ENCODE measurements at places on chromosomes 2 and 18.
A peak's percentile ranks its signal among the peaks of the same experiment; 100 is the strongest.

- peak; percentile 68 for DNase-seq
Observed at GRCh38 chr18:61360404-61361383, 27.5 kb downstream of the CDH20 start.

- DNase-seq = no peak
Observed at GRCh38 chr2:219210886-219211362, 4.3 kb downstream of the ZFAND2B start.

DNA sequence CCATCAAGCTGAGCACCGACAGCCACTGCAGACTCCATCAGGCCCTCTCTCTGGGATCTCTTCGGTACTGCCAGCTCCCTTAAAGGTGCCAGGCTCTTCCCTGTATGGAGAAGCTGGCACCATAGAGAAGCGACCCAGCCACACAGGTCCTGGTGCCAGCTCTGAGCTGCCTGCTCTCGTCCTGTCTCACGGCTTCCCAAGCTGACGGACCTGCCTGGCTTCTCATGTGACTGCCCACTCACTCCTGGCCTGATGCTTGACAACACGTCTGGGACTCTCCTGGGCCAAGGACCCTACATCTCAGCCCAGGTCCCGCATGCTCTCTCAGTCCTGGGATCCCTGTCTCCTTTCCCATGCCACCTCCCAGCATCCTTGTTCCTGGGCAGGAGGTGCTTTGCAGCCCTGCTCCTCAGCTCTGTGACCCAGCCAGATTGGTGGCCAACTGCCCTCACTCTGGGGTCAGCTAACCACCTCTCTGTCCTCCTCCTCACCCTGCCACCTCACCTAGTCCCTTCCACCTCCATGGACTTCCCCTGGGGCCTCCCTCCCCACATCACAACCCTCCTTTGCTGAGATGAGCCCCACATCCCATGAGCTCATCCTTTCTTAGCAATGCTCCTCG is 12.5 kb upstream of the ATOH8 start:
- DNase-seq = no peak

DNA sequence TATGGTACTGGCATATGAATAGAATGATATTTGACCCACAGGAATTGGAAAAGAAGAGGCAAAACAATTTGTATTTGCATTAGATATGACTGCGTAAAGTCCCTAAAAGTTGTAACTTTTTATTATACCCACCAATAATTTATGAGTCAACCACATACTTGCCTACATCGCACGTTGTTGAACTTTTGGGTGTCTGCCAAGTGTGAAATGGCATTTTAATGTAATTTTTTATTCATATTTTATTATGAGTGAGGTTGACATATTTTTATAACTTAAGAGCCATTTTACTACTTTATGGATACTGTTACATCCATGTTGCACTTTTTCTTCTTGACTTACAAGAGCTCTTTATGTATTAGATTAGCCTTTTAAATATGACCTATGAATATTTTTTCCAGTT is 4.6 kb downstream of the DSC2 start:
- no peak for DNase-seq

DNA sequence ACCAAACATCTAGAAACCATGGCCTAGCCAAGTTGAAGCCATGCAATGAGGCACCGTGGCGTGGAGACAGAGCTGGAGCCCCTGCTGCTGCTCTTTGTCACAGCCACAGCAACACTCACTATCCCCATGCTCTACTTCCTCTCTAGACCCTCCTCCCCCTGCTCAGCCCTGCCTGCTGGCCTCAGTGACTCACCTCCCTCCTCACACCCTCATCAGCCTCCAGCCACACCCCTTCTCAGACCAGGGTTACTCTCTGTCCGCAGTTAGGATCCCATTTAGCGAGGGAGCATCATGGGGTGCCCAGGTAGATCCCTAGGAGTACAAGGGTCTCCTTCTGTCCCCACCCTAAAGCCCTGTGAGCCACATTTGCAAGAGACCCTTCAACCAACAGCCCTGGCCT is 25.4 kb upstream of the SOX11 start:
- DNase-seq = no peak

DNA sequence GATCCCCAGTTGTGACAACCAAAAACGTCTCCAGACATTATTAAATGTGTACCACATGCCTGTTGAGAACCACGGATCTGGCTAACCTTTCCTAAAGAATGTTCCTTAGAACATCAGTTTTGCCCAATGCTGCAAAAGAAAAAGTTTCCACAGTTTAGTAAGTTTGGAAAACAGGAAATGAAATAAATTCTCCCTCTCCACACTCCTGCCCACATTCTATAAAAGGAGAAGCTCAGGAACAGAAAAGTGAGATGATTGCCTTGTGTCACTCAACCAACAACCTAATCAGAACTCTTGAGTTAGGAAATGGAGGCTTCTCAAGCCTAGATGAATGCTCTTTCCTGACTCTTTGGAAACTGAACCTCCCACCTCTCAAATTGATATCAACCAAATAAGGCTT is 56.1 kb upstream of the NFE2L2 start:
- DNase-seq = peak; percentile 74

- no peak for DNase-seq
Observed at GRCh38 chr2:100945930-100946607, 56.0 kb upstream of the RPL31 start.

GRCh38 chr2:109183871-109184270 is 54.9 kb downstream of the SH3RF3 start:
- no peak for DNase-seq

- no peak for DNase-seq
Observed at GRCh38 chr2:166282154-166282553, 93.6 kb downstream of the SCN9A start.

- DNase-seq = no peak
Observed at GRCh38 chr2:232420463-232421188, 14.0 kb downstream of the ALPG start.

DNA sequence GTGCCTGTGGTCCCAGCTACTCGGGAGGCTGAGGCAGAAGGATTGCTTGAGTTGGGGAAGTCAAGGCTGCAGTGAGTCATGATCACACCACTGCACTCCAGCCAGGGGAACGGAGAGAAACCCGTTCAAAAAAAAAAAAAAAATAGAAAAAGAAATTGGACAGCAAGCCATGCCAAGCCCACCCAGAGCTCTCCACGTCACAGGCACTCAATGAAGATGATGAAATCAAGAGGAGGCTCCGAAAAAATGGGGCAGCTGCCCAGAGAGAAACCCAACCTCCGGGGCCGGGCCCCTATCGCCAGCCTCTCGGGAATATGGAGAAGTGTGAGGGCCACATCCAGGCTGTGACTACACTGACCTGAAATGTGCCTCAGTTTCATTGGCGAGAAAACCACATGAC is 40.0 kb downstream of the BIN1 start:
- peak; percentile 90 for DNase-seq

GRCh38 chr2:114542695-114543094 is 100.3 kb downstream of the DPP10 start:
- DNase-seq = no peak

Data from inflammatory macrophage treated with lipopolysaccharide for 4 hours (primary cell).